ENCODE measurements at places on chromosomes 12 and 14.

- no peak overlapping the region for H3K4me3 ChIP-seq
- H3K27me3 ChIP-seq: no peaks in the 10 kb centered on the region
- DNase-seq: peak; percentile 42
- no peak overlapping the region for H3K27ac ChIP-seq
- peaks cover 5% of the 10 kb centered on the region for H3K4me1 ChIP-seq
These were observed 221.8 kb upstream of the SSTR1 start for GRCh38 chr14:37985826-37986470.

DNA sequence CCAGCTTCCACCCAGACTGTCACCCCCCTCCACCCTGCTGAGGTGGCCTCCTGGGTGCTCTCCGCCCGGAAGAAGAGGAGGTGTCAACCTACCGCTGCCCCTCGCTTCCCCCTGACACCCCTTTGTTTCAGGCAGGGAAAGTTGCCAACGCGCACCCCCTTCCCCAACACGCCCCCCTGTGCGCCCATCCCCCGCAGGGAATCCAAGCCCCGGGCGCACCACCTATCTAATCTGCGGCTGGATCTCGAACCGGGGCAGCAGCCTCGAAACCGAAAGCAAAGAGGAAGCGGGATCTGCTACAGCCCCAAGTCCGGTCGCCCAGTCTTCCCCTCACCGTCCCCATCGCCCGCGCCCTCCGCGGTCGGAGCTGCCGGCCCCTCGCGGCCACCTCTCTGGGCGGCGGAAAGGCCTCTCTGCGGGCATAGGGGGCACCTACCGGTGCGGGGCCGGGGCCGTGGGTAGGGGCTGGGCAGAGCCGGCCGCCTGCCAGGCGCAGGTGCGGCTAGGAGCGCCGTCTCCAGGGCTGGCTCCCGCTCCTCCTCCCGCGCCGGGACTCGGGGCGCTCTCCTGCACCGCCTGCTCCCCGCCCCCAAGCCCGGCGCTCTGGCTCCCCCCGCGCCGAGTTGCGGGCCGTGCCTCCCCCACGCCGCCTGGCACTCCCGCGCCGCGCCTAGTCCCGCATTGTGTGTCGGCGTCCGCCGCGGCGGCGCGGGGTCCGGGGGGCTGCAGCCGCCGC is 18.3 kb upstream of the PLEKHH1 start:
- peaks cover 9% of the 10 kb centered on the region for H3K4me1 ChIP-seq
- no peaks in the 10 kb centered on the region for H3K27me3 ChIP-seq
- no peaks in the 10 kb centered on the region for H3K36me3 ChIP-seq
- peak; percentile 31 for DNase-seq
- peak overlapping the region; percentile 76 for H3K4me3 ChIP-seq

- DNase-seq: no peak
- H3K4me1 ChIP-seq: no peaks in the 10 kb centered on the region
- no peak overlapping the region for H3K4me3 ChIP-seq
- H3K27me3 ChIP-seq: no peaks in the 10 kb centered on the region
- H3K36me3 ChIP-seq: peaks cover 24% of the 10 kb centered on the region
These were observed 67.1 kb downstream of the CRACR2A start for GRCh38 chr12:3685830-3686229.

DNA sequence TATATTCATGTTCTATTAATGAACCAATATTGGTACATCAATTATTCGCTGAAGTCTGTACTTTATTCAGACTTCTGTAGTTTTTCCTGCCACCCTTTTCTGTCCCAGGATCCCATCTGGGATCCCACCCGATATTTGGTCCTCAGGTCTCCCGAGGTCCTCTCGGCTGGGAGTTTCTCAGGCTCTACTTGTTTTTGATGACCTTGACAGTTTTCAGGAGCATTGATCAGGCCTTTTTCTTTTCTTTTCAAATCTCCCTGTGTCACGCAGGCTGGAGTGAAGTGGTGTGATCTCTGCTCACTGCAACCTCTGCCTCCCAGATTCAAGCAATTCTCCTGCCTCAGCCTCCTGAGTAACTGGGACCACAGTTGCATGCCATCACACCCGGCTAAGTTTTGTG is 11.2 kb downstream of the BRI3BP start:
- no peak overlapping the region for H3K4me3 ChIP-seq
- DNase-seq: no peak
- H3K36me3 ChIP-seq: peaks cover 16% of the 10 kb centered on the region
- H3K27me3 ChIP-seq: no peaks in the 10 kb centered on the region
- H3K4me1 ChIP-seq: peaks cover 2% of the 10 kb centered on the region

GRCh38 chr12:94200069-94200468 is 51.7 kb downstream of the PLXNC1 start:
- DNase-seq: no peak
- H3K27me3 ChIP-seq: no peaks in the 10 kb centered on the region
- no peak overlapping the region for H3K27ac ChIP-seq
- H3K4me1 ChIP-seq: peaks cover 29% of the 10 kb centered on the region

GRCh38 chr12:94722664-94723063 is 72.3 kb upstream of the TMCC3 start:
- H3K36me3 ChIP-seq: no peaks in the 10 kb centered on the region
- peaks cover 3% of the 10 kb centered on the region for H3K27me3 ChIP-seq
- no peaks in the 10 kb centered on the region for H3K4me1 ChIP-seq
- no peak overlapping the region for H3K27ac ChIP-seq

GRCh38 chr14:88950069-88950468 is 125.6 kb downstream of the TTC8 start:
- no peaks in the 10 kb centered on the region for H3K4me1 ChIP-seq
- no peak overlapping the region for H3K27ac ChIP-seq
- no peak for DNase-seq
- no peak overlapping the region for H3K4me3 ChIP-seq

GRCh38 chr12:25256826-25257225 is 6.1 kb upstream of the KRAS start:
- H3K36me3 ChIP-seq: no peaks in the 10 kb centered on the region
- H3K27ac ChIP-seq: no peak overlapping the region
- no peak for DNase-seq

DNA sequence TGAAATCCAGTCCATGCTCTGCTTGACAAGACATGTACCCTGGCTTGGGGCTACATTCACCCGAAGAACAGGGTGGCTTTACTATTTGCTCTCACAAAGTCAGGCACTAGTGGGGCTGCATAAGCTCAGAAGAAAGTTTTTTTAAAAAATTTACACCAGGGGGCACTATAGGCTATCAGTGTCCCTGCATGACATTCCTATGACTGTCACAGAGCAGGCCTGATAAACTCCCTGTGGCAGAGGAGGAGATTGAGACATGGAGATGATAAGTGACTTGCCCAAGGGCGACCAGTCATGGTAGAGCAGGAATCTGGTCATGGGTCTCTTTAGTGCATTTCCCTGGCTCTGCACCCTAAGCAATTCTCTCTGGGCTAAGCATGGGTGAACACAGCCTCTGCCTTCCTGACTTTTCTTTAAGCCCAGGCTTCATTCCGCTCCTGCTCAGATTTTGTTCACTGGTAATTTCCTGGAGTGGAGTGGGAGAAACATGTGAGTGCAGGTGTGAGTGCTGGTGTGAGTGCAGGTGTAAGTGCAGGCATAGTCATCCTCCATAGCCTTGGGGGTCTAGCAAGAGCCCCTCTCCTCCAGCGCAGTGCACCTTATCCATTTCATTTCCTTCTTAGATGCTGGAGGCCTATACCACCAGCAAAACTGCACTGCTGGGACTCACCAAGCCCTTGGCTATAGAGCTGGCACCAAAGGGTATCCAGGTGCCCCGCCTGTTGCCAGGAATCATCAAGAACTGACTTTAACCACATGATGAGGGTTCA is 91.6 kb downstream of the DHRS2 start:
- DNase-seq: no peak
- no peak overlapping the region for H3K27ac ChIP-seq
- H3K4me1 ChIP-seq: no peaks in the 10 kb centered on the region
- peaks cover 3% of the 10 kb centered on the region for H3K27me3 ChIP-seq

DNA sequence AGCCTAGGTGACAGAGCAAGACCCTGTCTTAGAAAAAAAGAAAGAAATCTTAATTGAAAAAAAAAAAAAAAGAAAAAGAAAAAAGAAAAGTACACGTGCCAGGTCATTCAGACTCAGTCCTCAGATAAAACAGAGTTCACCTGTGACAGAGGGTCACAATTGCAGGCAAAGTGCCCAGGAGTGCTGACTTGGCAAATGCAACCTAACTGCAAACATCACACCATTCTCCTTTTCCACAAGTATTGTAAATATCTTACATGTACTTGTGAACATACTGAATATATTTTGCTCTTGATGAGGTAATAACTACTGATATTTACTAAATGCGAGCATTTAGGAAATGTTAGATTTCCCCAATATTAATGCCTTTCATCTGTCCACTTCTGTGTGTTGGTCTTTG is 9.0 kb upstream of the COL2A1 start:
- DNase-seq: no peak
- H3K27me3 ChIP-seq: peaks cover 41% of the 10 kb centered on the region
- no peak overlapping the region for H3K4me3 ChIP-seq
- H3K27ac ChIP-seq: no peak overlapping the region

DNA sequence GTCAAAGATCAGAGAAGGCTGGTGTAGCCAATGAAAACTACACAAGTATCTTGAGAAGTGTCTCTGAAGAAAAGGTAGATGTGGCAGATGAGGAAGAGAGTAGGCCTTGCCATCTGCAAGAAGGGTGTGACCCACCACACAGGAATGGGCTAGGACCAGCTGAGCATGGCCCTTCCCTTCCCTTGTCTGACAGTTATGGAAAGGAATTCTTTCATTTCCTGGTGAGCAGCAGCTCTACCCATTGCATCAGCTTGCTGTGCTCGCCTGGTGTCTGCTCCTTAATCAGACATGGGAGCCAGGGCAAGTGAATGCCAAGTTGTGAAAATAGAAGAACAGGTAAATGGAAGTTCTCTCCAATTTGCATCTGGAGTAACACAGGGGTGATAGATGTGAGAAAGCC is 145.2 kb upstream of the KRR1 start:
- H3K27me3 ChIP-seq: peaks cover 8% of the 10 kb centered on the region
- H3K36me3 ChIP-seq: no peaks in the 10 kb centered on the region
- DNase-seq: no peak
- no peak overlapping the region for H3K27ac ChIP-seq
- H3K4me3 ChIP-seq: no peak overlapping the region
- H3K4me1 ChIP-seq: peaks cover 26% of the 10 kb centered on the region

- no peak overlapping the region for H3K27ac ChIP-seq
- no peak overlapping the region for H3K4me3 ChIP-seq
- no peak for DNase-seq
- no peaks in the 10 kb centered on the region for H3K4me1 ChIP-seq
These were observed 194.1 kb downstream of the ANO6 start for GRCh38 chr12:45409966-45410365.

- peak overlapping the region; percentile 72 for H3K4me3 ChIP-seq
- H3K4me1 ChIP-seq: peaks cover 12% of the 10 kb centered on the region
- H3K36me3 ChIP-seq: peaks cover 6% of the 10 kb centered on the region
- peaks cover 33% of the 10 kb centered on the region for H3K27me3 ChIP-seq
- H3K27ac ChIP-seq: no peak overlapping the region
These were observed 215.6 kb downstream of the TTC8 start for GRCh38 chr14:89040080-89040459.

- no peak overlapping the region for H3K27ac ChIP-seq
- H3K27me3 ChIP-seq: peaks cover 4% of the 10 kb centered on the region
- no peaks in the 10 kb centered on the region for H3K36me3 ChIP-seq
These were observed 39.9 kb downstream of the C14orf132 start for GRCh38 chr14:96079066-96079465.

DNA sequence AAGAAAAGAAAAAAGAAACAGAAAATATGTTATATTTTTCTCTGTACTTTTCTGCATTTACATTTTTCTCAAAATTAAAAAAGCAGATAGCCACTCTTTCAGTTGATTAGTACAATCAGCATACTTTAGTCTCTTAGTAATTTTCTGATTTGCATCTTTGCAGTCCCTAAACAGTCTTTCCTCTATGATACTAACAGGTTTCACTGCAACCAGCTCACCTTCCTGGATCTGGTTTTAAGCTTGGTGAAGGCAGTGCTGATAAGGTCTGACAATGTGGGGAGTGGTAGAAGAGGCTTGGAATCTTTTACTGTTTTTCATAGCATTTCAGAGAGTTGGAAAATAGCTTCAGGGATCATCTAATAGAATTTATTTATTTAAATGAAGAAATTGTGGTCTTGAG is 457.6 kb downstream of the ZFP36L1 start:
- H3K27me3 ChIP-seq: no peaks in the 10 kb centered on the region
- H3K4me3 ChIP-seq: no peak overlapping the region
- H3K4me1 ChIP-seq: peaks cover 16% of the 10 kb centered on the region
- no peak for DNase-seq
- H3K36me3 ChIP-seq: no peaks in the 10 kb centered on the region

GRCh38 chr14:55267820-55268219 is 3.4 kb upstream of the FBXO34 start:
- no peaks in the 10 kb centered on the region for H3K27me3 ChIP-seq
- peaks cover 20% of the 10 kb centered on the region for H3K4me1 ChIP-seq
- no peak overlapping the region for H3K27ac ChIP-seq

DNA sequence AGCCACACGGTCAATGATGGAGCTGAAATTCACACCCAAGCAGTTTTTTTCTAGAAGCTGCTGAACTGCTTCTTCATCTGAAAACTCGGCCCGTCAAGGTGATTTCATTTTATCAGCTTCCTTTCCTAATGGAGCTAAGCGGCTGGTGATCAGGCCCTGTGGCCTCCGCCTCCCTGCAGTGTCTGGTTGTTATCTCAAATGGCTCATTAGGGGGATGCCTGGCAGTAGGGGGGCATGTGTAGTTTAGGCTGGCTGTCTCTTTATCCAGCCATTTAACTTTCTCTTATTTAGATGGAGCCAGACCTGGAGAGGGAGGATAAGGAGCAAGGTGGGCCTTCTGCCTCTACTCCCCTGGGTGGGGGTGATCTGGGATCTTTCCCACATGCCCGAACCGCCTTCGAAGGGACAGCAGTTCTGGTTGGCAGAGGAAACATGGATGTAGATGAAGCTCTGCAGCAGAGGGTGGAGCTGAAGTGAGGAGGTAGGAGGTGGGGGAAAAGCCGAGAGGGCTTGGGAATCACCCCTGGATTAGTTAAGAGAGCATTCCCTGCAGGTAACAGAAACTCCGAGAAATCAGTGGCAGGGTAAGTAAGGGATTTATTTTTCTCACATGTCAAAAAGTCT is 64.4 kb downstream of the TGFB3 start:
- no peak overlapping the region for H3K4me3 ChIP-seq
- peaks cover 7% of the 10 kb centered on the region for H3K36me3 ChIP-seq
- peak overlapping the region; percentile 24 for H3K27ac ChIP-seq
- no peaks in the 10 kb centered on the region for H3K27me3 ChIP-seq

All from activated naive CD8-positive, alpha-beta T cell treated with anti-CD3 and anti-CD28 coated beads, Interleukin-2, amount 50 U/mL, for 24 hours (primary cell).